ENCODE measurements at places on chromosomes 1 and 21. TPM values are rescaled to one million over a fixed set of nuclear protein-coding genes. Genes with fewer than 3 reads are reported as not detected.

GRCh38 chr1:25661043-25661815 lies 44.6 kb downstream of the MAN1C1 start:
- no peak overlapping the region for H3K4me3 ChIP-seq
- no peaks in the 10 kb centered on the region for H3K27me3 ChIP-seq
- no peaks in the 10 kb centered on the region for H3K4me1 ChIP-seq

DNA sequence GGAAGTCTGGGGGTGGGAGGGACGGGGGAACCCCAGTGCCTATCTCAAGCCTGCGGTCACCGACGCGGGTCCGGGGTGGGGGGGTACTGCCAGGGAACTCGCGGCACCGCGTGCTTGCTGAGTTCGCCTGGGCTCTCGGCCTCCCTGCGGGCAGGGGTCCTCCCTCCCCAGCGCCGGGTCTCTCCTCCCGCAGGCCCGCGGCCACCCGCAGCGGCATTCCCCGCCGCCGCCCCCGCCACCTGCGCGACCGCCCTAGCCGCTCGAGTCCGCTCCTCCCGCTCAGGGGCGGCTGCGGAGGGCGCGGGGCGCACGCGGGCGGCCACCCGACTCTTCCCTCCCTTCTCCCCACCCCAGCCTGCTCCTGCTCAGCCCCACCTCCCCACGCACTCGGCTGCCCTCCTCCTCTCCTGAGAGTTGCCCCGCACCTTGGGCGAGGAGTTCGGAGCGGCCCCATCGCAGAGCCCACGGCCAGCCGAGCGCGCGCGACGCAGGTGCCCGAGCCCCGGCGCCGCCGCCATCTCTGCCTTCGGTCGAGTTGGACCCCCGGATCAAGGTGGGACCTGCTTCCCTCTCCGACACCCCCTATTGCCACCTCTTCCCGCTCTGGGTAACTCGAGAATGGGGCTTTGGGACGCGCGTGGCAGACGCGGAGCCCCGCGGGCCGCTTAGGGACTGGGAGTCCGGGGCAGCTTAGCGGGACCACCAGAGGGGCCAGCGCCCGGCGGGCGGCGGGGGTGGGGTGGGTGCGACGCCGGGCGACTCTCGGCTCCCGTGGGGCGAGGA lies 105.0 kb downstream of the LEPR start:
- H3K4me3 ChIP-seq = peak overlapping the region; percentile 26
- H3K27ac ChIP-seq = peak overlapping the region; percentile 43
- no peaks in the 10 kb centered on the region for H3K27me3 ChIP-seq
- DNase-seq = no peak

- DNase-seq = peak; percentile 58
- peaks cover 5% of the 10 kb centered on the region for H3K4me1 ChIP-seq
- peak overlapping the region; percentile 70 for H3K27ac ChIP-seq
- no peaks in the 10 kb centered on the region for H3K36me3 ChIP-seq
- H3K27me3 ChIP-seq = no peaks in the 10 kb centered on the region
Observed at GRCh38 chr1:9233241-9233941, 1.2 kb upstream of the H6PD start.

DNA sequence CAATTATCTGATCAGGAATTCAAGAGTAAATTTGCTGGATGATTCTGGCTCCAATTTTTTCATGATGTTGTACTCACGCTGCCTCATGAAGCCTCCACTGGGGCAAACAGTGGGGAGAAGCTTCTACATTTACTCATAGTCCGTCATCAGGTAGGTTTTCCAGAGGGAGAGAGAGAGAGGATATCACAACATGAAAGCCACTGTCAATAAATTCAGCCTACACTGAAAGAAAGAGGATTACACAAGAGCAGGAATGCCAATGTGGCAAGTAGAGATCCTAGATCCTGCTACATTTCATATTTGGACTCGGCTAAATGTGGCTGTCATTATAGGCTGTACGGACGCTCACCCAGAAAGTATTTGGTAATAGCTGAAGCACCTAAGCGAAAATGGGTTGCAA lies 819.9 kb downstream of the BRINP3 start:
- H3K4me1 ChIP-seq = no peaks in the 10 kb centered on the region
- no peaks in the 10 kb centered on the region for H3K27me3 ChIP-seq
- DNase-seq = no peak
- no peak overlapping the region for H3K4me3 ChIP-seq

DNA sequence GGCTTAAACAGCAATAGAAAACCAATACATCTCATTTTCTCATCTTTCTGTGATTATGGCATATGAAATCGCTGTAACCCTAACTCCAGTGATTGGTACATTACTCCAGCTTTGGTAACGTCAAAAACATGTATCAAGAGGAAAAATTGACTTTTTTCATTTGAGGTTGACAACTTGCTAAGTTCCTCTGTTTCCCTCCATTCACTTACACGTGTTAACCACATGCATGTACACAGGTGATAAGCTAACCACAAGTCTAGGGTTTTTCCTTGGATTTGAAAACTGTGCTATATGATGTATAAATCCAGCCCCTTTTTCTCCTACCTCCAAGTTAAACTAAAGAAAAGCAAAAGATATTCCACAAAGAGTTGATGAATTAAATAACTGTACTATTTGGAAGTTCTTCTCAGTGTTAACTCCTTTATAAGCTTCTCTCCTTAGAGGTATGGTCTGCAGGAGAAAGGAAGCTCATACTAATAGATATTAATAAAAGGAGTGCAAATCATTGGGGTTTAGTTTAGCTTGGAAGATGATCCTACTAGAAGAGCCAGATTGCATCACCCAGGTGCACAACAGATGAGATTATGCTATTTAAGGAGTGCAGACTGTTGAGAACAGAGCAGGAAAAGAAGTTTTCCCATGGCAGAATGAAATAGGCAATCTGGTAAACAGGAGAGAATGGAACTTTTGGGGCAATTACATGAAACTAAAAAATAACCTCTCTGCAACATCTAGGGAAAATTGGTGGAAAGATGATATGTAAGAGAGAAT lies 277.9 kb downstream of the GRIK1 start:
- no peaks in the 10 kb centered on the region for H3K36me3 ChIP-seq
- DNase-seq = no peak
- no peaks in the 10 kb centered on the region for H3K27me3 ChIP-seq
- no peaks in the 10 kb centered on the region for H3K4me1 ChIP-seq

GRCh38 chr1:180918519-180918918 lies 5.8 kb downstream of the KIAA1614 start:
- H3K27ac ChIP-seq = no peak overlapping the region
- DNase-seq = peak; percentile 22
- H3K4me1 ChIP-seq = no peaks in the 10 kb centered on the region
- no peaks in the 10 kb centered on the region for H3K36me3 ChIP-seq

DNA sequence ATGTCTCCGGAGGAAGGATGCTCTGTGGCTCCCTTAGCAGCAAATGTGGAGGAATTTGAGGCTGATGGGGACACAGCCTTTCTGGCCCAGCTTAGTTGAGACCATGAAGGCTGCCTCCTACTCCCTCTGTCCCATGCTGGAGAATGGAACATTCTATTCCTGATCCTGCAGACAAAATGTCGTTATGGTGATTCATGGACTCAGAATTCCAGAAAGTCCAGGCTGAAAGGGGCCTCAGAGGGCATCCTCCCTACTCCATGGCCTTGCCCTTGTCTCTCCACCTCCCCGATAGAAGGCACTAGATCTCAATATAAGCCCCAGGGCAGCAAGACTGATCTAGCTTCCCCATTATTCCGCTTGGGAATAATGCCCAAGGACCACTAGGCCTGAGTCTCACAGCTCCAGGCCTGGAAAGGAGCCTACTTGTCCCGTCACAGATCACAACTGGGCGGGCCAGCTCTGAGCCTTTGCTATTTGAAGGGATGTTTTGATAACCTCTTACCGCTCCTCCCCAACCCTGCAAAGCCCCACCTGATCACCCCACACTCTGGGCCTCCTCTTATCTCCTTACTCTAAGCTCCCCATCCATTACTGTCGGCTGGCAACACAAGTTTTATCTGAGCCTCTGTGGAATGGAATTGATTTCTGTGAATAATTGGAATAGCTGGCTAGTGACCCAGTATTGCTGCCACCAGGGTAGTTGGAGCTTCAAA lies 52.8 kb upstream of the TRABD2B start:
- H3K27me3 ChIP-seq = no peaks in the 10 kb centered on the region
- H3K4me3 ChIP-seq = no peak overlapping the region
- H3K36me3 ChIP-seq = no peaks in the 10 kb centered on the region
- H3K4me1 ChIP-seq = no peaks in the 10 kb centered on the region

- no peak overlapping the region for H3K4me3 ChIP-seq
- H3K4me1 ChIP-seq = no peaks in the 10 kb centered on the region
- no peaks in the 10 kb centered on the region for H3K27me3 ChIP-seq
Observed at GRCh38 chr1:168098534-168099320, 38.0 kb downstream of the GPR161 start.

- no peak for DNase-seq
- H3K27me3 ChIP-seq = no peaks in the 10 kb centered on the region
- no peak overlapping the region for H3K4me3 ChIP-seq
- H3K36me3 ChIP-seq = no peaks in the 10 kb centered on the region
Observed at GRCh38 chr1:224732377-224733026, 116.4 kb downstream of the CNIH3 start.

GRCh38 chr1:108560874-108561459 lies 1.1 kb downstream of the EEIG2 start:
- H3K4me1 ChIP-seq = peaks cover 8% of the 10 kb centered on the region
- H3K27ac ChIP-seq = peak overlapping the region; percentile 84
- DNase-seq = peak; percentile 67
- H3K36me3 ChIP-seq = no peaks in the 10 kb centered on the region

GRCh38 chr21:45912611-45913417 lies 68.8 kb upstream of the COL6A1 start:
- H3K4me3 ChIP-seq = no peak overlapping the region
- no peaks in the 10 kb centered on the region for H3K36me3 ChIP-seq
- H3K27me3 ChIP-seq = no peaks in the 10 kb centered on the region
- no peaks in the 10 kb centered on the region for H3K4me1 ChIP-seq
- no peak for DNase-seq

GRCh38 chr1:173268786-173269277 lies 61.7 kb upstream of the TNFSF4 start:
- H3K4me1 ChIP-seq = no peaks in the 10 kb centered on the region
- no peak overlapping the region for H3K27ac ChIP-seq
- no peak overlapping the region for H3K4me3 ChIP-seq
- no peak for DNase-seq
- no peaks in the 10 kb centered on the region for H3K36me3 ChIP-seq
- H3K27me3 ChIP-seq = no peaks in the 10 kb centered on the region

DNA sequence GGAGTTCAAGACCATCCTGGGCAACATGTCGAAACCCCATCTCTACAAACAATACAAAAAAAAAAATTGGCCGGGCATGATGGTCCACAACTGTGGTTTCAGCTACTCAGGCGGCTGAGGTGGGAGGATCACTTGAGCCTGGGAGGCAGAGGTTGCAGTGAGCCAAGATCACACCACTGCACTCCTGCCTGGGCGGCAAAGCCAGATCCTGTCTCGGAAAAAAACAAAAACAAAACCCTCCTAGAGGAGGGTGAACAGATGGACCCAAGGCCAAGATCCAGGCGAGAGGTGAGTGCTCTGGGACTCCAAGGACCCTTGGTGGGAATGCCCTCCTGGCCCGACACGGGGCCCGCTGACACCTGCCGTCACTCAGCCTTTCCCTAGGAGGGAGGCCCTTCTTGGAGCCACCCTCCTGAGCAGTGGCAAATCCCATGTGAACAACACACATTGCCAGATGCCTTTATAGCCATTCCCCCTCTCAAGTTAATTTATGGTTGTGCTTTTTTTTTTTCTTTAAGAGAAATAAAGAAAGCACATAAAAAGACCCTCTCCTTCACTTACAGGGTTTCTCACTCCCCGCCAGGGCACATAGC lies 380 bp downstream of the TFF2 start:
- no peak overlapping the region for H3K27ac ChIP-seq
- H3K4me3 ChIP-seq = no peak overlapping the region
- H3K36me3 ChIP-seq = no peaks in the 10 kb centered on the region

DNA sequence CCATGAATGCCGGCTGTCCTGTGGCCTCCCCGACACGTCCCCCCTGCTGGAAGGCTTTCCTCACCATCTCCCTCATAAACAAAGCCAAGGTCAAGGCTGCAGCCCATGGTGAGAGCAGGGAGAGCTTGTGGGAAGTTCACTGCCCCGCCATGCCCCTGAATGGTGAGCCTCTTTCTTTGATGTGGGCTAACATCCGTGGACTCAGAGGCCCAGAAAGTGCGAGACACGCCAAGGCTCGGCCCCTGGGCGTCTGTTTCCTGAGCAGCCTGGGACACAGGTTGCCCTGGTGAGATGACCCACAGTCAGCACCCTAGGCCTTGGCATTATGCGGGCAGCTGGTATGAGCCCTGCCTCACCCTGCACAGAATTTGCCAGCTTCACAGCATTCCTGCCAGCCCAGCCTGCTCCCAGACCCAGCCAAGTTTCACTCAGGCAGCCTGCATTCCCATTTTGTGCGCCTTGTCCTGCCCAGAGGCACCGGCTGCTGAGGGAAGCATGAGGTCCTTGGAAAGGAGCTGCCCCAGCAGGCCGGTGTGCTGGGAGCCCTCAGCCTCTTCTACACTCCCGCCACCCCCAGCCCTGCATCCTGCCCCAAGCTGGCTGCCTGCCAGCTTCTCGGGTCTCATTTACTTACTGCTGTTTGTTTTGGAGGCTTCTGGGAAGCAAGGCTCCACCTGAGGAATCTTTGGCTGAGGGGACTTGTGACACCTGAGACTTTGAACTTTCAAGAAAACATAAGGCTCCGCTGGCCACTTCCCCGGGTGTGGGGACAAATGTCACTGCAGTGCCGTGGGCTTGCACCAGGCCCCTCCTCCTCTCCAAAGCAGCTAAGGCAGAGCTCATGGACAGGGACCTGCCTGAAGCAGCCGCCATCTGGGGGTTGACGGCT lies 31.9 kb downstream of the NEK2 start:
- H3K27ac ChIP-seq = peak overlapping the region; percentile 78
- no peak overlapping the region for H3K4me3 ChIP-seq
- H3K4me1 ChIP-seq = no peaks in the 10 kb centered on the region
- no peak for DNase-seq
- no peaks in the 10 kb centered on the region for H3K27me3 ChIP-seq
- H3K36me3 ChIP-seq = no peaks in the 10 kb centered on the region

- no peaks in the 10 kb centered on the region for H3K27me3 ChIP-seq
- H3K36me3 ChIP-seq = peaks cover 9% of the 10 kb centered on the region
- no peak overlapping the region for H3K27ac ChIP-seq
Observed at GRCh38 chr1:9111957-9112356, 16.9 kb downstream of the GPR157 start.

DNA sequence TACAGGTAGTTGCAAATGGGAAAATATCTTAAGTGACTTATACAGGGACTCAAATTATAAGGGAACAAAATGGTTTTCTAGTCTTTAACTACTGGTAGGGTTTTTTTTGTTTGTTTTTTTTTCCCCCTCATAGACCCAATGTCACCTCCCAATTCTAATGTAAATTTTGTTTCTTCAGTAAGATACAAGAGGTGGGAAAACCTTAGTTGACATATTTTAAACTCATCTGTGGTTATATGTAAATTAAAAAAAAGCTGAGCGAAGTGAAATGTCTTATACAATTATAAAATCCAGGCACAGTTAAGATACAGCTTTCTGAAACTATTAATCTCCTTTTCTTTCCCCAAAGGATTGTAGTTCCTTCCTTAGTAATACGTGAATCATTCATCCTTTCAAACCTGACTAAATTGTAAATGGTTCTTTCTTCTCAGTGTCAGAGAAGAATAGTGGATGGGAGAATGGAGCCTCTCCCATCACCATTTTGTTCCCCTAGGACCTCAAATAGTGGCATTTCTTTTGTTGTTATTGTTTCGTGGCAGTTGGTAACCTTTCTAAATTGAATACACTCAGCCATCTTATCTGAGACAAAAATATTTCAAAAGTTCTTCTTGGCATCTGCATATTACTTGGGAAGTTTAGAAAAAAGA lies 11.2 kb downstream of the TSEN15 start:
- no peak overlapping the region for H3K27ac ChIP-seq
- H3K4me1 ChIP-seq = no peaks in the 10 kb centered on the region
- DNase-seq = no peak
- H3K27me3 ChIP-seq = no peaks in the 10 kb centered on the region
- no peak overlapping the region for H3K4me3 ChIP-seq

The GJC2 gene
- total RNA-seq = 0.94 TPM

The TAF1A gene
- 2.9 TPM for total RNA-seq

The CACNA1E gene
- total RNA-seq = not detected

The SFN gene
- total RNA-seq = 42.4 TPM

The LDLRAP1 gene
- 24.5 TPM for total RNA-seq

The RRAGC gene
- total RNA-seq = 9.9 TPM

The NBPF4 gene
- total RNA-seq = 4.0 TPM
